ENCODE measurements at places on chromosomes 2 and 18.

GRCh38 chr2:60548845-60549237, 4.6 kb downstream of the BCL11A start:
- DNase-seq = no peak

GRCh38 chr2:222730366-222730999, 59.0 kb downstream of the MOGAT1 start:
- DNase-seq = no peak

DNA sequence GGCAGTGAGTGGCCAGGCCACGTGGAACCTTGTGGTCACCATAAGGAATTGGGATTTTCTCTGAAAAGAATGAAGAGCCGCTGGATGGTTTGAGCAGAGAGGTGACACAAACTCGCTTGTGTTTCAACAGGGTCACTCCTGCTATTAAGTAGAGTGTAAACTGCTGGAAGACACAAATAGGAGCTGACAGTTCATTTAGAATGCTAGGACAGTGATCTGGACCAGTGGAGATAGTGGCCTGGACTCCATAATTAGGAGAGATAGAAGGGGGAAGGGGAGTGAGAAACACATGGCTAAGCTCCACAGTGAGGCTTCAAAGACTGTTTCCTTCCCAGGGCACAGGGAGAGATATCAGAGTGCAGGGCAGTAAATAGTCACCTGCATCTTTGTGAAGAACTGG, 381.1 kb upstream of the ST6GAL2 start:
- no peak for DNase-seq

DNA sequence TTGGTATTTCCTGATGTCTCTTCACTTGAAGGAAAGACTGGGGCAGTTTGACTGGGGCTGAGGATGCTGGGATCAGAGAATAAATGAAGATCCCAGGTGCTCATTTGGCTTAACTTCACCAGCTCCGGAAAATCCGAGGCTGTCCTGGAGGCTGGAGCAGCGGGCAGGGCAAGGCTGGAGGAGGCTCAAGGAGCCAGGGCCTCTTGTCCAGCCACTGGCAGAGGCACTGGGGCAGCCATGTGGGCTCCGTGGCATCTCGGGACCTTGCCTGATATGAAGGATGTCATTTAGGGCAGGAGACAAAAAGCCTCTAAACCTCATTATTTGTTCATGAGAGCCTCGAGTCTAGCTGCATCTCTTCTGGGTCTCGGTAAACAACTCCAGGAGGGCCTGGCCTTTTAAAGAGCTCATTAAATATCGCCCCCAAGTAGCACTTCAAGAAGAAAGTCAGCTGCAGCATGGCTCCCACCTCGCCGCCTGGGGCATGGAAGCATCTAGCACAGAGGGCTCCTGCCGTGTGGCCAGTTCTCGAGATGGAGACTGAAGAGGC, 13.5 kb upstream of the GPR55 start:
- DNase-seq = no peak

Measured in mammary epithelial cell (primary cell).